ENCODE measurements at places on chromosomes 6 and 20. TPM values are rescaled to one million over a fixed set of nuclear protein-coding genes. Genes with fewer than 3 reads are reported as not detected.

The EEF1E1 gene
- total RNA-seq = 47.1 TPM

The PTK6 gene
- 0.21 TPM for total RNA-seq

DNA sequence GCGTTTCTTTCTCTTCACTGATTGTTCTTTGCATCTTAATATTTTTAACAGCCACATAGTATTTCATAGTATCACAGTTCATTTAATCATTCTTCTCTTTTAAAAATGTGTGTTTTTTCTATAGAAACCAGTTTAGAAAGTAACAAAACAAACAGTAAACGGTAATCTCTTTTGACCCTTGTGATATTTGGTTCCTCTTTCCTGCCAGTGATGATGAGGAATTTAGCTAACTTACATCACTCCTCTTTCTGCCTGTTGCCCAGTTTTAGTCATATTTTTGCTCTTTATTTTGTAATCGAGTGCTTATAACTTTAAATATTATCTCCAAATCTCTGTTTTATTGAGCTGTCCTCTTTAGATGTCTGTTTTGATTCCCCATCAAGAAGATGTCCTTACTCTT, 38.1 kb upstream of the ZBTB24 start:
- DNase-seq = no peak

- DNase-seq = peak; percentile 60
Observed at GRCh38 chr6:134111062-134111677, 58.7 kb upstream of the SLC2A12 start.

GRCh38 chr6:42899871-42900270, 16.0 kb upstream of the PTCRA start:
- DNase-seq = no peak

GRCh38 chr6:14001329-14002012, 76.7 kb downstream of the RNF182 start:
- no peak for DNase-seq

- DNase-seq = no peak
Observed at GRCh38 chr20:45069261-45069660, 31.7 kb downstream of the KCNS1 start.

DNA sequence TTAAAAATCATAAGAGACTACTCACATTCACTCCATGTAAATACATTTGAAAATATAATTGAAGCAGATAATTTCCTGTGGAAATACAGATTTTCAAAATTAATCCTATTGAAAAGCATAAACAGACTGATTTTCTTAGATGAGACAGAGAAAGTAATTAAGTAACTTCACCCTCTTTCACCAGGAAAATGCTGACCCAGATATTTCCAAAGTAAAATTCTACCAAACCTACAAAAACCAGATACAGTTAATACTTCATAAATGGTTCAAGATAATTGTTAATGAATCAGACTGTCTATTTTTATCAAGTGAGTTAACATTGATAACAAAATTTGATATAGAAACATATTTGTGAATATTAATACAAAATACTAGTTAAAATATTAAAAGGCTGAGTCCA, 233.5 kb upstream of the KHDRBS2 start:
- no peak for DNase-seq

Measured in activated CD8-positive, alpha-beta memory T cell treated with anti-CD3 and anti-CD28 coated beads, Interleukin-2, amount 10 ng/mL, durations not matched to agents 7 days and 5 days (primary cell).